ENCODE measurements at places on chromosomes 2 and 18.

GRCh38 chr2:7014174-7014640, 97.0 kb downstream of the RNF144A start:
- no peak for DNase-seq

DNA sequence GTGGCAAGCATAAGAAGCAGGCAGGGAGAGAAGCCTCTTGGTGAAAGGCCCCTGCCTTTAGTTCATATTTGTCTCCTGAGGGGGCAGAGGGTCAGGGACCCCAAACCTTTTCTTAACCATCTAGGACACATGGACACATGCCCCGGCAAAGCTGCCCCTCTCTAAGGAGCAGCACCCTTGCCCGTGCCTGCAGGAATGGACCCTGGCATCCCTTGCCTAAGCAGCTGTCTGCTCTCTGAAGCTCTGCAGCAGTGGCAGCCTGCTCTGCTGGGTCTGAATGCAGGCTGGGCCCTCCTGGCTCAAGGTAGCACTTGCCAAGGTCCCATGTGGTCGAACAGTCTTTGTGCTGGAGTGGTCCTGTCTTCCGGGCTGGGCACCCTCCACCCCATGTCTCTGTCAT, 174.4 kb downstream of the CELF4 start:
- no peak for DNase-seq

- DNase-seq: no peak
These were observed 106.4 kb downstream of the MBD2 start for GRCh38 chr18:54117853-54118773.

GRCh38 chr18:32200766-32201165, 10.9 kb downstream of the MEP1B start:
- DNase-seq: no peak

DNA sequence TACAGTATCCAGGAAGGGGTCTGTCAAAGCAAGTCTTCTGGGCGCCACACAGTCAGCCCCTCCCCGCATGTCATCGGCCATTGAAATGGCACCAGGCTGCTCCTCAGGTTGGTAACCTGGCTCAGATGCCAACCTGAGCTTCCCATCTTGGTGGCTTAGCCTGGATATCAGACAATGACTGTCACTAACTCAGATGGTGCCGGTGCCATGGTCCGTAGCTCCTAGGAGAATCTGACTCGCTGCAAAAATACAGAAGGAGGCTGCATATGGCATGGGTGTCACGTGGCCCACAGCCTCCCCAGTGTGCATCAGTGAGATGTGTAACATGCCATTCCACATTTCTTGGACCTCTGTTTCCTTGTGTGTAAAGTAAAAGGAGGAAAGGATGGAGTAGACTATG, 3.2 kb downstream of the NOSTRIN start:
- no peak for DNase-seq

DNA sequence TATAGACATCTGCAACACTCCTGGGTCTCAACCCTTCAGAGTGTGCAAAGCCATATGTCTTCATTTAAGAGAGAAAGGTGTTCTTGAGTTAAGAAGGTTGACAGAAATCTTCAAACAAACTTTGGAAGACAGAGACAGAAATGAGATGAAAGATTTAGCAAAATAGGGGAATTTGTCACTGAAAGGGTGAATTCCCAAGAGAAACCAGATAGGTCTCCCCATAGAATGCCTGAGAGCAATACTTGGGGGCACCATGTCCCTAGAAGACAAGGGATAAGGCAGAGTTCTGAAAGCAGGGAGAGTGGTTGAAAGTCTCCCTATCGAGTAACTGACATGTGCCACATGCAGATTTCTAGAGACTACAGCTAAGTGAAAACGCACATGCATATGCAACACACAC, 50.0 kb downstream of the AP1S3 start:
- no peak for DNase-seq

All from ascending aorta (tissue), 2 donors.